ENCODE measurements at places on chromosomes 11 and 22. TPM values are rescaled to one million over a fixed set of nuclear protein-coding genes. Genes with fewer than 3 reads are reported as not detected.
A peak's percentile ranks its signal among the peaks of the same experiment; 100 is the strongest.

LDLRAD3 gene
- total RNA-seq = not detected

GRCh38 chr11:61131998-61132555 is 29.1 kb downstream of the VPS37C start:
- no peak for DNase-seq

GRCh38 chr22:17121233-17122195 is at the start of gene TMEM121B:
TSS of gene TMEM121B (minus strand) at chr22:17121360. CDS start at chr22:17121127, 233 bp downstream.
- DNase-seq = no peak

- DNase-seq = no peak
Measured at GRCh38 chr22:46027211-46028105, 50.5 kb upstream of the WNT7B start.

GRCh38 chr11:45451766-45452440 is 165.8 kb upstream of the SYT13 start:
- DNase-seq = no peak

GRCh38 chr11:69957849-69958248 is 120.3 kb upstream of the ANO1 start:
- no peak for DNase-seq

GRCh38 chr11:75797792-75798191 is 17.2 kb upstream of the UVRAG start:
- no peak for DNase-seq

GRCh38 chr22:17218341-17218740 is 894 bp downstream of the ADA2 start:
- peak; percentile 45 for DNase-seq

DCHS1 gene
- 0.14 TPM for total RNA-seq

DNA sequence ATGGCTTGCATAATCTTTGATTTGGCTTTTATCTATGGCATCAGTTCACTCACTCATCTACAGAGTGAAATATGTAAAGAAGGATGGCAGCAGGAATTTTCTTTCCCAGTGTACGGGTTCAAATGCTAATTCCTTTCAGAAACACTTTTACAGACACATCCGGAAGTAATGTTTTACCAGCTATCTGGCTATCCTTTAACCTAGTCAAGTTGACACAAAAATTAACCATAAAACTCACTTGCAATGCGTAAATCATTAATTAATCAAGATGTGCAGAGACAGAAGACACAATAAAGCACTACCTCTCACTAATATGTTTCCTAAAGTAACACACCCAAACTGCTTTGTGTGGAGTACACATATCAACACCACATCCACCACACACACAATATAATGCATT is 378.9 kb upstream of the ANO3 start:
- DNase-seq = no peak

GRCh38 chr11:132895340-132895739 is 637.0 kb downstream of the OPCML start:
- no peak for DNase-seq

DNA sequence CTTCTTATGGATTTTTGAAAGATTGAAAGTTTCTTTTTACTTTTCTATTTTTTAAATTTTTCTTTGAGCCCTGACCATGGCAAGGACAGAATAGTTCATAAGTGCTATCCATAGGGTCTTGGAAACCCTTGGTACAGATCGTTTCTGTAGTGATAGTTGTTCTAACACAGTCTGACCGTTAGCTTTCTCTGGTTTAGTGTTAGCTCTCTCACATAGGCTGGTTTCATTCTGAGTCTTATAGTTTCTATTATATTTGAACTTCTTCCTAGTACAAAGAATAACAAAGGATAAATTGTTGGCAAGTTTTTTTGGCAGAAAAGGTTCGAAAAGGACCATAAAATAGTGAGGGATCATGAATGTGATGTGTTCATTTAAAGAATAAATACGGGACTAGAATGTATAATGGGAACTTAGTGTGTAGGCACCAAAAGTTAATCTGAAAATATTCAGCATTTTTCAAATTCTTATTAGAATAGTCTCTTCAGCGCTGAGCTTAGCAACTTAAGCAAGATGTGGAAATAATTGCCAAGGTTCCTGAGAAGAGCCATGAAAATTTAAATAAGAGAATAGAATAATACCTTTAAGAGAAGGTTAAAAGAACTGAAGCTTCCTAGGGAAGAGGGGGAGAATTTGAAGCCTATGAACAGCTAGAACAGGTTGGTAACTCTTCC is 24.1 kb downstream of the FDX1 start:
- no peak for DNase-seq

GRCh38 chr11:29280452-29280851 is 736.4 kb downstream of the KCNA4 start:
- no peak for DNase-seq

- no peak for DNase-seq
Measured at GRCh38 chr11:6531267-6531752, 34.2 kb downstream of the DNHD1 start.

SLN gene
- total RNA-seq = not detected

- no peak for DNase-seq
Measured at GRCh38 chr22:37353839-37354238, 71.5 kb downstream of the CYTH4 start.

DNA sequence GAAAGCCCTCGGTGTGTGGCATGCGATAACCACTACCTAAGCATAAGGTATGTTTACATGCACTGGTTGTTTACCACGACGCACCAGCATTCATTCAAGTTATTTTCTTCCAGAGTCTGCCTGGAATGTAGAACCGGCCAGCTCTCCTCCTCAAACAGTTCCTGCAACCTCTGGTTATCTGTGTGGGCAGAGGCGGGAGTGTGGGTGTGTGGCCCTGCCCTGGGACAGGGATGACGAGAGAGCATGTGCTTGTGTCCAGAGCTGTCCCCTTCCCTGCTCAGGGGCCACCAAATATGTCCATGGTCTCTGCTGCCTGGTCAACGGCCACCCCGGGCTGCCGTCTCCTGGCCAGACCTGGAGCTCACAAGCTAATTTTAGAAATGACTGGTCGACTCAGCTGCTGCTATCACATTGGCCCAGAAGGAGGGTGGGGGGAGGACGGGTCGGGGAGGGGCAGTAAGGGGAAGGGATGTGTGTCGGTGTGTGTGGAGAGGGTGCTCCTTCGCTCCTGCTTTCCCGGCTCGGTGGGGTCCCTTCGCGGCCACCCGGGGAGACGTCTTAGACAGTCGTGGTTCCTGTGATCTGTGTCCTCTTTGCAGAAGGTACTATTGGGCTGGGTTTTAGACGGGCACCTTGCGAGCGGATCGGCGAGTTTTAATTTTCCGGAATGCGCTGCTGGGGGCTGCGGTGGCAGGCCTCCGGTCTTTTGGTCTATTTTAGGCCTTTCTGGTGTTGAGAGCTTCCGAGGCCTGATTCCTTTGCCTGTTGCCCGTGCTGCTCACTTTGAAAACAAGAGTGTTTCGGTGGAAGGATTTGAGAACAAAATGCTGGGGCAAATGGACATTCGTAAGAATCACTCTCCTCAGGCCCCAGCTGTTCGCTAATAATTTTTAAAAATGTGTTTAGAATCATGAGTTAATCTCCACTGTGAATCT is at the start of gene MYO18B:
Gene MYO18B, plus strand, starts transcription at position 497 of the 935 bp plus-strand sequence. CDS start 18,905 bp downstream, outside the sequence.
- DNase-seq = no peak

GRCh38 chr22:45884201-45885062 is 92.5 kb downstream of the WNT7B start:
- no peak for DNase-seq

DNA sequence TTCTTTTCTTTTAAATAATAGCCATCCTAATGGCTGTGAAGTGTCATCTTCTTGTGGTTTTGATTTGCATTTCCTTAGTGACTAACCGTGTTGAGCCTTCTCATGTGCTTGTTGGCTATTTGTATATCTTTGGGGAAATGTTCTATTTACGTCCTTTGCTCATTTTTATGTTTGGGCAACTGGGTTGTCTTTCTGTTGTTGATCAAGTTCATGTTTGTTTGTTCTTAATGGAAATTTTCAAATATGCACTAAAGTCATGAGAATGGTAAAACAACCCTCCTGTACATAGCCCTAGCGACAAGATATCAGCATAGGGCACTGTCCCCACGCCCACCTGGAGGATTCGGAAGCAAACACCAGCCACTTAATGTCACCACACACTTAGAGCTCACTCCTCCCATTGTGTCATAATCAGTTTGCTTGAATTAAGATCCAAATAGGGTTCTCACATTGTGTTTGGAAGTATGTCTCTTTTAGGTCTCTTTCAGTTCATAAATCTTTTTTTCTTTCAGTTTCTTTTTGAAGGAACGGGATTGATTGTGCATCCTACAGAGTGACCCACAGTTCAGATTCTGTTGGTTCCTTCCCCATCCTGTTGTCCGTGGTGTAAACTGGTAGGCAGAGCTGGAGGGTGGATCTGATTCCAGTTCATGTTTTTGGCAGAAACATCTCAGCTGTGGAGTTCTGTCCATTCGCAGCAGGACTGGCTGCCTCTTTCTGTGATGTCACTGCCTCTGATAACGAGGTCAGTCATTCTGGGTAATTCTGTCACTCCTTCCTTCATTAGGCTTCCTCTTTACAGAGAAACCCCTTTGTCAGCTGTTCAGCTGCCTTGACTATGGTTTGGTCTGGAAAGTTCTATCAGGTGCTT is 26.4 kb upstream of the ADORA2A start:
- peak; percentile 43 for DNase-seq

GRCh38 chr22:22995166-22995565 is 75.2 kb upstream of the GNAZ start:
- no peak for DNase-seq

RAB36 gene
- 0.37 TPM for total RNA-seq

SPI1 gene
- total RNA-seq = not detected

DNA sequence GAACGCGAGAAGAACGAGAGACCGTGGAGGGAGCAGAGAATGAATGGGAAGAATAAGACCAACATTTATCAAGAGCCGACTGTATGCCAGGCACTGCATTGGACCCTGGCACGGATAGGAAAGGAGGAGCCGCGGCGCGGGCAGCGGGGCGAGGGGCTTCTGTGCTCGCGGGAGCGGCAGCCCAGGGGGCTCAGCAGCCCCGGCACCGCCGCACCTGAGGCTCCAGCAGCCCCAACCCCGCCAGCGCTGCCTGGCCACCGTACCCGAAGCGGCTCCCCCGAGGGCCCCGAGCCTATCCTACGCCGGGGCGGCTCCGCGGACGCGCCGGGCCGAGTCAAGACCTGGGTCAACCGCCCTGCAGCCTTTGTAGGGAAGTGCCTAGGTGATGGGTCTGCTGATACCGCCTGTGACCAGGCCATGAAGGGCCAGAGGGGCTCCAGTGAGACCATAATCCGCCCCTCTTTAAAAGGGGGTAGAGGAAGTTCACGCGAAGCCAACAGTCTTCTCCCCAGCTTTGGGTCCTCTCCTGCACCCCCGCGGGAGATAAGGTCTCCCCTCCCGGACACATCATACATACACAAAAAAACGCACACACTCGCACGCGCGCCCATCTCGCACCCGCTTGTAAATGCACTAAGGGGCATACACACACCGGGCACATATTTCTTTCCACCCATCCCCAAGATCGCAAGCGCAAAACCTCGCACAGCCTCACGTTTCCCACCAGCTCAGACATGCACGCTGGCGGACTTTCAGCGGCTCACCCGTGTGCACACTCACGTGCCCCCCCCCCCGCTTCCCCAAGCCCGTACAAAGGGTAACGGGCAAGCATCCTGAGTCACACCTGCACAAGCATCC is 935 bp upstream of the RTN4RL2 start:
- no peak for DNase-seq

DNA sequence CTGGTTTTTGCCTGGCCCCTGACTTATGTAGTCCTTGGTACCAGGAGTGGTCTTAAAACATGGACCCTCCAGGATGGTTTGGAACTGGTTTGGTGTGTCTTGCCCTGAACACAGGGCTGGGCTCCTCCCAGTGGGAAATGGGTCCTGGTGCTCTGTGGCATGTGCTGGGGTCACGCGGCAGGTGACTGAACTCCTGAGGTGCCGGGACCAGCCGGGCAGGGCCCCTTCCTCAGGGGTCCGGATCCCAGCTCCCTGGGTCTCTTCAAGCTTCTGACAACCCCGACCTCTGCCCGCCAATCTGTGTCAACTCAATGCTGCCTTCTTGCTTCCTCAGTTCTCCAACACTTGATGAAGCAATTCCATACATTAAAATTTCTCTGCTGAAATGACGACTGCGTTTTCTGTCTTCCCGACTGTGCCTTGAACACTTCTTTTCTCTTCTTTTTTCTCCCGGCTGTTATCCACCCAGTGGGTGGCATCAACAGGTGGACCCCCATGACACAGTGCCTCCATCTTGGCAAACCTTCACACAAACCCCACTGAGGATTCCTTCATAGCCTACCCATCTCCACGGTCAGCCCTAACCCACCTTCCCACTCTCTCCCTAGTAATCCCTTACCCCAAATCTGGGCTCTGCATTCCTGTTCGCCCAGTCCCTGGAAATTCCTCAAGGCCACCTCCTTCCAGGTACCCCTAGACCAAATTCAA is 4.4 kb downstream of the IFT27 start:
- no peak for DNase-seq

SPDYC gene
- not detected for total RNA-seq

DNA sequence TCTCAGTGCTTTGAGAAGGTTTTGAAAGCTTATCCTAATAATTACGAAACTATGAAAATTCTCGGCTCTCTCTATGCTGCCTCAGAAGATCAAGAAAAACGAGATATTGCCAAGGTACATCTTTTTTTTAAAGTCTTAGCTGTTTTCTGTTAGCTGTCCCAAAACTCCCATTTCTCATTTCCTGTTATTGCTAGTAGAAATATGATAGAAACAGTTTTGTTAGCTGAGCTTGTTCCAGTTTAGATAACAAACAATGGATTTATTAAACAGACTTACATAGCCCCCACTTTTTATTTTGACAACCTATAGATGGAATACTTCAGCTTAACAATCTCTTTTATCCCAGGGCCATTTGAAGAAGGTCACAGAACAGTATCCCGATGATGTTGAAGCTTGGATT is 12.7 kb downstream of the CTR9 start:
- no peak for DNase-seq

RBM4 gene
- total RNA-seq = 111 TPM

GRCh38 chr11:75536786-75537641 is 11.3 kb upstream of the GDPD5 start:
- peak; percentile 87 for DNase-seq

GRCh38 chr22:30668386-30668710 is 673 bp upstream of the DUSP18 start:
- DNase-seq = no peak

- DNase-seq = no peak
Measured at GRCh38 chr22:28999510-28999909, 62.1 kb downstream of the C22orf31 start.

- DNase-seq = peak; percentile 54
Measured at GRCh38 chr22:31230871-31231621, 18.9 kb downstream of the LIMK2 start.
